ENCODE measurements at places on chromosomes 16 and 17. TPM values are rescaled to one million over a fixed set of nuclear protein-coding genes. Genes with fewer than 3 reads are reported as not detected.

Gene SNAI3
- not detected for total RNA-seq

Gene ZG16
- total RNA-seq = not detected

Gene CD7
- not detected for total RNA-seq

Gene RTN4RL1
- total RNA-seq = under 0.01 TPM

Gene NEUROD2
- not detected for total RNA-seq

Gene LGALS9
- 3.0 TPM for total RNA-seq

Gene STAT3
- 81.7 TPM for total RNA-seq

Gene CD79B
- total RNA-seq = not detected

Gene ELMO3
- 0.45 TPM for total RNA-seq

Gene CD300E
- total RNA-seq = not detected

Gene KRT33A
- total RNA-seq = not detected

Gene HOXB3
- 2.6 TPM for total RNA-seq
